Endothelial cell of coronary artery (primary cell): ENCODE measurements at places on chromosomes 2 and 18. TPM values are rescaled to one million over a fixed set of nuclear protein-coding genes. Genes with fewer than 3 reads are reported as not detected.

The FOXD4L1 gene
- total RNA-seq, result 0.18 TPM in 1 of 2 replicates, not detected in the other

The UBE2E3 gene
- 39.0 and 44.4 TPM in 2 replicates for total RNA-seq

The ZSWIM2 gene
- not detected in 2 replicates for total RNA-seq

The CABYR gene
- 1.5 and 1.6 TPM in 2 replicates for total RNA-seq

The NEUROD1 gene
- total RNA-seq, result not detected in 2 replicates

The MC4R gene
- not detected in 2 replicates for total RNA-seq

The CRYGC gene
- total RNA-seq, result not detected in 2 replicates

The RGPD3 gene
- 0.09 and 0.19 TPM in 2 replicates for total RNA-seq

The DNER gene
- total RNA-seq, result 0.09 and 3.6 TPM in 2 replicates

The FOXI3 gene
- not detected in 2 replicates for total RNA-seq

The SLC11A1 gene
- under 0.01 and 0.19 TPM in 2 replicates for total RNA-seq

The PARD6G gene
- 0.75 and 1.3 TPM in 2 replicates for total RNA-seq

The FHOD3 gene
- total RNA-seq, result 0.94 and 4.0 TPM in 2 replicates

The CREG2 gene
- under 0.01 and 0.72 TPM in 2 replicates for total RNA-seq

The SERPINB10 gene
- 0.09 TPM in 1 of 2 replicates, not detected in the other for total RNA-seq

The BCL2 gene
- 1.0 and 2.2 TPM in 2 replicates for total RNA-seq

The ESPNL gene
- total RNA-seq, result 0.09 TPM in 1 of 2 replicates, not detected in the other

The KIAA2012 gene
- total RNA-seq, result not detected in 2 replicates

The INPP5D gene
- 26.9 and 28.6 TPM in 2 replicates for total RNA-seq

The TXNDC2 gene
- under 0.01 TPM in 1 of 2 replicates, not detected in the other for total RNA-seq

The TUBB8B gene
- total RNA-seq, result not detected in 2 replicates

The ABCG5 gene
- not detected in 2 replicates for total RNA-seq

The SLC9A4 gene
- total RNA-seq, result not detected in 2 replicates

The GAREM2 gene
- total RNA-seq, result 0.63 and 1.0 TPM in 2 replicates

The SP140 gene
- 0.28 TPM in 1 of 2 replicates, not detected in the other for total RNA-seq

The SLC4A5 gene
- total RNA-seq, result 0.09 TPM in 1 of 2 replicates, not detected in the other

The ASXL3 gene
- 0.18 TPM in 1 of 2 replicates, not detected in the other for total RNA-seq

The VWA3B gene
- total RNA-seq, result 0.19 TPM in 1 of 2 replicates, not detected in the other

The TUBA4B gene
- not detected in 2 replicates for total RNA-seq

The WDPCP gene
- 5.9 and 6.2 TPM in 2 replicates for total RNA-seq

The C2orf78 gene
- not detected in 2 replicates for total RNA-seq

The GALNT5 gene
- total RNA-seq, result under 0.01 and 6.4 TPM in 2 replicates
